ENCODE measurements at places on chromosomes 12 and 14.
A peak's percentile ranks its signal among the peaks of the same experiment; 100 is the strongest.

DNA sequence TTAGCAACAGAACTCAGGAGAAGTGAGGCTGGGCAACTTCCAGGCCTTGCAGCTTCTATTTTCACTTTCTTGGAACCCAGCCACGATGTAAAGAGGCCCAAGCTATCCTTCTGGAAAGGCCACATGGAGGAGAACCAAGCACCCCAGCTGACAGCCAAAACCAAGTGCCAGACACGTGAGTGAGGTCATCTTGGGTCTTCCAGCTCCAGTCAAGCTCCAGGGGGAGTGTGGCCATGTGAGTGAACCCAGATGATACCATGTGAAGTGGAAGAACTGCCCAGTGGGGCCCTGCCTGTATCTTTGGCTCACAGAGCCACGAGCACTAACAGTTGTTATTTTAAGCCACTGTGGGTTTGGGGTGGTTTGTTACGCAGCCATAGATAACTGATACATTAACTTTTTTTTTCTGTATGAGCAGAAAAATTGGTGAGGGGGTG lies 126.8 kb upstream of the MAP1LC3B2 start:
- no peak for DNase-seq

GRCh38 chr14:86104691-86105265 lies 574.8 kb downstream of the FLRT2 start:
- no peak for DNase-seq

DNA sequence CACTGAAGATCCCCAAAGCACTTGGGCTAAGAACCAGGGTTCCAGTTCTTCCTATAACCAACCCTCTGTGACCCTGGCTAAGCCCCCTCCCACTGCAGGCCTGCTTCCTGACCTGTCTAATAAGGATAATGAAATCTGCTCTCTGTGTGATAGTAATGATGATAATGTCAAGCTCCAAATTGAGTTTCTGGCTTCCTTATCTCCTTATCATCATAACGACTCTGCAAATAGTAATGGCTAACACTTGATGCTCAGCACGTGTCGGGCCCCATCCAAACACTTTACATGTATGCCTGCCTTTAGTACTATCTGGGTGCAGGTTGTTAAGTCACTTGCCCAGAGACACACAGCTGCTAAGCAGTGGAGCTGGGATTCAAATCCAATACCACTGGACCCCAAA lies 5.0 kb upstream of the GPR162 start:
- DNase-seq = no peak

DNA sequence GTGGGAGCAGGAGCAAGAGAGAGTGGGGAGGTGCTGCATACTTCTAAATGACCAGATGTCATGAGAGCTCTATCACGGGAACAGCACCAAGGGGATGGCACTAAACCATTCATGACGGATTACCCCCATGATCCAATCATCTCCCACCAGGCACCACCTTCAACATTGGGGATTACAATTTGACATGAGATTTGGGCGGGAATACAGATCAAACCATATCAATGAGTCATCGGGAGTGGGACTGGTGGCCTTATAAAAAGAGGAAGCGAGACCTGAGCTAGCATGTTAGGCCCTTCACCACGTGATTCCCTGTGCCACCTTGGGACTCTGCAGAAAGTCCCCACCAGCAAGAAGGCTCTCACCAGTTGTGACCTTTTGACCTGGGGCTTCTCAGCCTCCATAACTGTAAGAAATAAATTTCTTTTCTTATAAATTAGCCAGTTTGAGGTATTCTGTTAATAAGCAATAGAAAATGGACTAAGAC lies 28.7 kb downstream of the COX8C start:
- DNase-seq = no peak

DNA sequence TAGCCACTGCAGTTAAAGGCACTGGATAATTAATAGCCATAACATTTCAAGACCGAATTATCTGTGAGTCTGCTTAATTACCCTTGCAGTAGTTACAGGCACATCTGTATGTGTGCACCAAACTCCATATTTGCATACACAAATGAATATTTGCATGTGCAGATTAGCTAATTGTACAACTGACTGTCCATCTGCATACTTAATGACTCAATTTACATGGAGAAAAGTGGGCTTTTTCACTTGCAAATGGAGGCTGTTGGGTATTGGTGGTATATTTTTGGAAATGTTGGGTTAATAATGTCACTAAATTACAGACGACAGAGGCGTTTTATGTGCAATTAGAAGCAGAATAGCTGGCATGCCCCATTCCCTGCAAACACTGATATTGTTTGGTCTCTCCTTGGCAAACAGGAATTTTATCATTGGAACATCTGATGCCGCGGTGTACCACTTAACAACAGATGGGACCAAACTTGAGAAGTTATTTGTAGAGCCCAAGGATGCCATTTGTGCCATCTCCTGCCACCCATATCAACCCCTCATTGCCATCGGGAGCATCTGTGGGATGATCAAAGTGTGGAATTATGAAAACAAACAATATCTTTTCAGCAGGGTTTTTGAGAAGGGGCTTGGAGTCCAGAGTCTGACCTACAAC lies 39.6 kb downstream of the CFAP251 start:
- DNase-seq = peak; percentile 83

DNA sequence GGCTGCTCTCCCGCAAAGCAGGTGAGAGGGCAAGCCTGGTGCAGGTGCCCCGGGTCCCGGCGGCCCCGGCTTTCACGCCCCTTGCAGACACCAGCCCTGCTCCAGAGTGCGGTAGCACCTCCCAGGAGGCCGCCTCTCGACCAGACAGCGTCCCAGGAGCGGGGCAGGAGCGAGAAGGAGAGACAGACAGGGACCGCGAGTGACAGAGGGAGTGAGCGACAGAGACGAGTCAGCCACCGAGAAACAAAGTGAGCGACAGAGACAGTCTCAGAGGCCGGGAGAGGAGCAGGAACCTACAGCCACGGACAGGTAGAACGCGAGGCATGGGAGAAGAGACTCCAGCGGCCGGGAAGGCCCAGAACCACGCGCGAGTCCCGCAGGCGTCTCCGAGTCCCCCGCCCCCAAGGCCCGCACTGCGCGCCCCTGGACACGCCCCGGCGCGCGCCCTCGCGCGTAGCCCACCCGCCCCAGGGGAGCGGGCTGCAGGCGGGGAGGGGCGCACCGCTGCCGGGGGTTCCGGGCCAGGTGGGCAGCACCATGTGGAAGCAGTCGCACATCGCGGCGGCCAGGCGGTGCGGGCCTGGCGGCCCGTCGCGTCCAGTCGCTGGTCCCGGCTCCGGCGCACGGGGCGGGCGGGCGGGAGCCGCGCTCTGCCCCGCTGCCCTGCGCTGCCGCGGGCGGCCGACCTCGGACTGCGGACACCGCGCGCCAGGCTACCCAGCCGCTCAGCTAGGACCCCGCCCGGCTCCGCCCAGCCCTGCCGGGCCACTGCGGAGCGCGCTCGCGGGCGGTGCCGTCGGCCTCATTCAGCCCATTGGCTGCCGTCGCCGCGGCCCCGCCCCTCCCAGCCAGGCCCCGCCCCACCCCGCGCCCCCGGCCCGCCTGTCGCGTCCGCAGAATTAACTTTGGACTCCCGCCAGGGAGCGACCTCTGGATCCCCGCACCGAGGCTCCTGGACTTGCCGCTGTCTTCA lies at the start of gene AHNAK2:
TSS of gene AHNAK2 (minus strand) at position 694 of the 973 bp plus-strand sequence. CDS start at position 557, 137 bp downstream.
- DNase-seq = peak; percentile 93

DNA sequence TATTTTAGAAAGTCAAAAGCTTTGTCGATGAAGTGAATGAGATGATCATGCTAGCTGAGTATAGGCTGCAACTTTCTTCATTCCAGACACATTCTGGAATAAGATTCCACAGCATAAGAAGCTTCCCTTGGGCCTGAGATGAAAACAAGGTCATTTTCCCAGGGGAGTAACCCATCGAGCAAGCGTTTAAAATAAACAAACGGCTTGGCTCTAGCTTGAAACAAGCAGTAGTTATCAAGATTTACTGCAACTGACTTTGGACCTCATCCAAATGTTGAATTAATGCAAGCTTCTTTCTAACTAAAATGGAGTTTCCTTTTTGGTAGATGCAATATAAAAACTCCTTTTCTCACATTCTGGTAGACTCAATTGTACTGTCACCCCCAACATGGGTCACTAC lies 23.0 kb downstream of the KCNJ8 start:
- no peak for DNase-seq

DNA sequence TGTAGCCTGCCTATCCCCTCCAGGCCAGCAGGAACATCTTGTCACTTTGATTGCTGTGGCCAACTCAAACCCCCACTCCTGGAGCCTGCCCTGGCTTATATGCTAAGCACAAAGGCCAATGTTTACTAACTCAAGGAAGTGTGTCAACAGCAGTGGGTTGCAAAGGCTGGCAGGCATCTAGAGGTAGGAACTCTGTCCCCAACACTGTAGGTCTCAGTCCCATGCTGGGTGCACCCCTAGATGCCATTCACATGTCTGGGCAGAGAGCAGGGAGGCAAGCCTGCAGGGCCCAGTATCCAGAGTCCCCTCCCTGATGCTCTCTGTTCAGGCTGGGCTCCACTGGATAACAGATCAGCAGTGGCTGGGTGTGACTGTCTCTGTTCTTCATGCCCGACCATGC lies 1.6 kb upstream of the HPD start:
- DNase-seq = no peak

DNA sequence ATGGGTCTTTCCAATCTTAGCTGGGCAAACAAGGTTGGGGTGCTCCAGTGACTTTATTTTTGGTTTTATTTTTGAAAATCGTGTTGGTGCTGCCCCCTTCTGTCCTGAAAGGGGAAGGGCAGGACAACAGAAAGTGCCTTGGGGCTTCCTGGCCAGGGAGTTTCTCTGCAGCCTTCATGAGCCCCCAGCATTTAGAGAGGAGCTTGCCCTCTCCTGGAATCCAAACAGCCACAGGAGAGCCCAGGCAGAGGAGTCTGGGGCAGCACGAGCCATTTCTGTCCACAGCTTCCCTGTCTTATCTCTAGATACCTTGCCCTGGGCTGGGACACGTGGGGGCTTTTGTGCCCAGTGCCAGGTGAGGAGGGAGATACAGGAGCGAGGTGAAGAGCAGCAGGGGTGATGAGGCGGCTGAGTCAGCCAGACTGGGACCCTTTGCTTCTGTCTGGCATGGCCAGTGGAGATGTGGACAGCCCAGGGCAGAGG lies 4.4 kb upstream of the C1RL start:
- DNase-seq = peak; percentile 34

DNA sequence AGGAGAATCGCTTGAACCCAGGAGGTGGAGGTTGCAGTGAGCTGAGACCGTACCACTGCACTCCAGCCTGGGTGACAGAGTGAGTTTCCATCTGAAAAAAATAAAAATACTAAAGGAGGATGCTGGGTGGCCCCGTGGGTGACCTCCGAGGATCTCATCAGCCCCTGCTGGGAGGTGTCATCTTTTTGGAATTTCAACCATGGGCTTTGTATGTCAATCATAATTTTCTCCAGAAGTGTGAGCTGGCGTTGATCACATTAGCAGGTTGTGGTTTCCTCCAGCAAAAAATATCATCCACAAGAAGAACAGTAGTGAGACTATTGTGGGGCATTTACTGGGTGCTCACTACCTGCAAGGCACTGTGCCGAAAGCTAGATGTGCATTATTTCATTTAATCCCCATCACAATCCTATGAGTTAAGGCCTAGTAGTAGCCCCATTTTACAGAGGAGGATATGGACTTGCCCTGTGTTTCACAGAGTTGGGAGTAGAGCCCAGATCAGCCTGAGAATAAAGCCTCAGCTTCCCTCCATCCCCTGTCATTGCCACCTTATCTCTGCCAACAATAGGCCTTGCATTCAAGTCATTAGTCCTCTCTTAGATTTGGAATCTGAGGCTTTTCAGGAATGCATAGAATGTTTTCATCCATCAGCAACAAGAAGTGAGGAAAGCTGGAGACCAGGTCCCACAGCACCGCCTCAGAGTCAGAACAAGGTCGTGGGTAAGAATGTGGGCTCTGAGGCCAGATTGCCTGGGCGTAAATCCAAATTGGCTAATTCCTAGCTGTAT lies 39.8 kb downstream of the SVOP start:
- DNase-seq = no peak

- no peak for DNase-seq
These were observed 26.3 kb downstream of the BATF start for GRCh38 chr14:75548544-75548943.

GRCh38 chr14:49508124-49508523 lies 78.1 kb downstream of the RPS29 start:
- DNase-seq = no peak

GRCh38 chr12:14959126-14959440 lies 2.3 kb downstream of the ARHGDIB start:
- no peak for DNase-seq

- no peak for DNase-seq
These were observed 14.4 kb upstream of the VRTN start for GRCh38 chr14:74333909-74334308.

DNA sequence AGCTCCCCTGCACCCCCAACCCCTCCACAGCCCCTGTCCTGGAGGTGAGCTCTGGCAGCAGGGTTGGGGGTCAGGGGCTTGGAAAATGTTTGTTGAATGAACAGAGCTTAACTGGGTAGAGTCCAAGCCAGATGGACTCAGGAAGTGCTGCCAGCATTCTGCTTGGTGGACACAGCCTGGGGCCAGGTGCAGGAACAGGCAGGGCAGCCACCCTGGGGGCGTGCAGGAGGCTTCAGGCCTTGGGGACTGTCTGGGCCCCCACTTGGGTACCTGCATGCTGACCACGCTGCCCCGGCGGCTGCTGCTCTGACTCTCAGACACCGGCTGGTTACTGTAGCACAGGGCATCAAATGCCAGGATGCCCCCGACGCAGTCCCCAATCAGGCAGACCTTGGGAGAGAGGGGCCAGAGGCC lies 15.7 kb downstream of the ARL6IP4 start:
- DNase-seq = no peak

- peak; percentile 56 for DNase-seq
These were observed 776 bp downstream of the RDH5 start for GRCh38 chr12:55720894-55721444.
